ENCODE measurements at places on chromosomes 4 and X.

GRCh38 chr4:70997546-70997945 is 4.1 kb downstream of the DCK start:
- DNase-seq = no peak

DNA sequence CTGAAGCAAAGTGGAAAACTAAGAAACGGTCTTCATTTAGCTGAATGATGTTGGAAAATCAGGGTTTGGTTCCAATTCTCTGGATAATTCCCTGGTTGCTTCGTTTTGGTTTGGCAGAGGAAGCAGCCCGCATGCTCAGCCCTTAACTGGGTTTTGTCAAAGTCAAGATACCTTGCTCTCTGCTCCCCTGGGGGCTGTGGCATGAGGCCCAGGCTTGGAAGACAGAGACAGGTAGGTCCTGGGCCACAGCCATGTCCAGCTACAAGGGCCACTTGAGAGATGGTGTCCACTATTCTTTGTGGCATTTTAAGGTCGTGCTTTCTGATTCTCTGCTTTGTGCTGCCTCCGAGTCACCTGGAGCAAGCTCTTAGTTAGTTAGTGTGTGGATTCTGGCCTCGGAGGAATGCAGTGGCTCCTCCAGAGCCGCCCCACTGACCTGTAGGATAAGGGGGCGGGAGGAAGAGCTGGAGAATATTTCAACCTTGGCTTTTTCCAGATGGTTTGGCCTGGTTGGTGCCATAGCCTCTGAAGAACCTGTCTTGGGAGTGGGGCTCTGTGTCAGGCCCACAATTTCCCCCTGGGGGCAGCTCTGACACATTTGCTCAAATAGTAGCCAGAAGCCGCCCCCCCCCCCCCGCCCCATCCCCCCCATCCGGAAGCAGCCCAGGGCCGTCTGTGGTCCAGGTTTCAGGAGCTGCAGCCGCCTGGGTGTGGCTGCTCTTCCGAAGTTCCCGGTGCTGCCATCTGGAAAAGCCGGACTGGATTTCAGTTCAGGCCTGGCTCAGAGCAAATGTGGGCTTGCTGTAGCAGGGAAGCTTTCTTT is 147.1 kb downstream of the NHS start:
- DNase-seq = no peak

DNA sequence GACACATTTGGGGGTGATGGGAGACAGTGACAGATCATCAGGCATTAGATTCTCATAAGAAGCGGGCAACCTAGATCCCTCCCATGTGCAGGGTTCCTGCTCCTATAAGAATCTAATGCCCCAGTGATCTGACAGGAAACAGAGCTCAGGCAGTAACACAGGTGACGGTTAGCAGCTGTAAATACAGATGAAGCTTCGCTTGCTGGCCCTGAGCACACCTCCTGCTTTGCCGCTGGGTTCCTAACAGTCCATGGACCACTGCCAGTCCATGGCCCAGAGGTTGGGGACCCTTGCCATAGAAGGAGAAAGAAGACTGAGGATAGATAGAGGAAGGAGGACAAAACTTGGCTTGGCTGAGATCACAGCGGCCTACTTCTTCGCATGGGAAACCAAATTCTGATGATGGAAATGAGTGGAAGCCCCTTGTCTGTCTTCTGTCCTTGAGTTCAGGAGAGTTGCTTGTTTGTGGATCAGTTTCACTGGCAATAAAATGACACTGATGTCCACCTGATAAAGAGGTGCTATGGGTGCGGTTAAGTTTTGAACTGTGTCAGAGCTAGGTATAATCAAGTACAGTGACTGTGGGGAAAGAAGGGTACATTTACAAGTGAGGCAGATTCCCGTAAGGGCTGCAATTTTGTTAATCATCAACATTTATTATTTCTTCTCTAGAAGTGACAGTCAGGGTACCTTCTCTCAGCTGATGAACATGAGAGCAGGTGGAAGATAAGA is 1.7 kb upstream of the TIFA start:
- no peak for DNase-seq

GRCh38 chr4:174316546-174316945 is 32.8 kb downstream of the CEP44 start:
- DNase-seq = no peak

- DNase-seq = no peak
Observed at GRCh38 chr4:12123707-12124106, 695.0 kb upstream of the HS3ST1 start.

GRCh38 chr4:108829966-108830492 is 67.2 kb upstream of the ETNPPL start:
- DNase-seq = no peak

GRCh38 chrX:1246816-1247215 is 21.8 kb upstream of the CSF2RA start:
- DNase-seq = peak; percentile 86

DNA sequence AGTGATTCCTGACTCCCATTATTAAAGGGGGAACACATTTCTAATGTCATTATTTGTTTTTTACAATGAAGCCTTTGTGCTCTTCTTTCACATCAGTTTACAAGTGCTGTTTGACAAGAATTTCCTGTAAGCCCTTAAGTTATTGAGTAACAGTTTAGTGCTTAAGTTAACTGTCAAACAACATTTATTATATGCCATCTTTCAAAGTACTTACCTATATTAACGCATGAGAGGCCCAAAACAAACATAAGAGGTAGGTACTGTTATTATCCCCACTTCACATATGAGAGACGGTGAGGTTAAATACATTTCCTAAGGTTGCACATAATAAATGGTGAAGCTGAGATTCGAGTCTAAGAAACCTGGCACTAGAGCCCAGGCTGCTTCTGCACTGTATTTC is 56.0 kb upstream of the MAGED1 start:
- DNase-seq = no peak

DNA sequence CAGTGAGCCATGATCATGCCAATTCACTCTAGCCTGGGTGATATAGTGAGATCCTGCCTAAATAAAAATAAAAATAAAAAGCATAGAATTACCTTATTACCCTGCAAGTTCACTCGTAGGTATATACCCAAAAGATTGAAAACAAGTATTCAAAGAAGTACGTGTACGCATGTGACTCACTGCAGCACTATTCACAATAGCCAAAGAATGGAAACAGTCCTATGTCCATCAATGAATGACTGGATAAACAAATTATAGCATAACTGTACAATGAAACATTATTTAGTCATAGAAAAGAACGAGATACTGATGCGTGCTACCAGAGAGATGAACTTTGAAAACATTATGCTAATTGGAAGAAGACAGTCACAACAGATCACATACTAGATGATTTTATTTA is 204.6 kb upstream of the DIAPH2 start:
- no peak for DNase-seq

GRCh38 chr4:68250151-68250930 is 4.8 kb upstream of the TMPRSS11B start:
- DNase-seq = peak; percentile 10

GRCh38 chrX:121221322-121221977 is 174.0 kb downstream of the GLUD2 start:
- no peak for DNase-seq

- DNase-seq = no peak
Observed at GRCh38 chrX:95662200-95662599, 1022.4 kb upstream of the DIAPH2 start.

DNA sequence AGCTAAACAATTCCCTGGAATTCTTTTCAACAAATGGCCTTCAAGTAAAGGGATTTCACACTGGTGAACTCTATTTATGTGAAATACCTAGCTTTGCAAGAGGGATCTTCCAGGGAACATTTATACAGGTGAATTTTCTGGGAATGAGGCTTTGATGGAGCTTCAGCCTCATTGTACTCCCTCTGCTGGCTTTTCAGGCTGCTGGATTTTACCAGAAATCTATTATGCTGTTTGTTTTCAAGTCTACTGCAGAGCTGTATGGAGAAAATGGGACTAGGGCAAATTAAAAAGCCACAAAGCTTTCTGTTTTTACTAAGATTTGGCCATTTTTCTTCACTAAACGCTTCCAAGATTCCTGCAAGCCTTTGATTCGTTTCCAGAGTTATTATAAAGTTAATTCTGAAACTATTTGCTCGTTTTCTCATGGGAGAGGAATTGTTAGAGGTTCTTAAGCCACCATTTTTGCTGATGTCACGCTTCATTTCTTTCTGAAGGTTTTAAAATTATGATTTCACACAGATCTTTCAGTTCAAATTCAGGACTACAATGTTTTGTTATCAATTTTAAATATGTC is 31.6 kb downstream of the KDM6A start:
- no peak for DNase-seq

GRCh38 chr4:108240366-108240765 is 71.6 kb upstream of the LEF1 start:
- no peak for DNase-seq

DNA sequence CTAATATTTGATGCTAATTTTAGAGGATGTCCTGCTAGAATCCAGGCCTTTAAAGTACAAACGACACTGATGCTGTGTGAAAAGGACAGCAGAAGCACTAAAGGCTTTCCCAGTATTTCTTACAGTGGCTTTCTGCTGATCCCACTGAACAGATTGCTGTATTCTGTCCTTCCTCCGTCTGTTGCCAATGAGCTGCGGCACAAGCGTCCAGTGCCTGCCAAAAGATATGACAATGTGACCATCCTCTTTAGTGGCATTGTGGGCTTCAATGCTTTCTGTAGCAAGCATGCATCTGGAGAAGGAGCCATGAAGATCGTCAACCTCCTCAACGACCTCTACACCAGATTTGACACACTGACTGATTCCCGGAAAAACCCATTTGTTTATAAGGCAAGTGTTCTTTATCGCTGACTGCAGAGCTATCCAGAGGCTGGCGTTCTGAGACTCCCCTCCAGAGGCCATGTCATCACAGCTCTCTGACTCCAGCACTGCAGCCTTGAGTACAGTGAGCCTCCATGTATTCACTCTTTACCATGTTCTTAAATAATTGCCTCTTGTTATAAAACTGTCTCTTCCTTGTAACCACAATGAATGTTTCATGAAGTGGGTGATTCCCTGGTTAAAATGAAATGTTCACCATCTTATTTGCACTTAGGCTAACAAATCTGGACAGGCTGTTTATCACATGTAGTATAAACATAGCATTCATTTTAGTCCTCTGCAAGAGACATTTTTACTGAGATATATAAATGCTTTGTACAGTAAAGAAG is 43.6 kb downstream of the GUCY1B1 start:
- DNase-seq = no peak

- no peak for DNase-seq
Observed at GRCh38 chr4:185755451-185755850, 56.5 kb downstream of the SORBS2 start.

- no peak for DNase-seq
Observed at GRCh38 chrX:132118358-132118757, 9.5 kb downstream of the FRMD7 start.

- DNase-seq = no peak
Observed at GRCh38 chr4:139734201-139734874, 68.7 kb downstream of the MGST2 start.

GRCh38 chrX:10795721-10796120 is 175.3 kb upstream of the MID1 start:
- no peak for DNase-seq

GRCh38 chr4:68342134-68342533 is 7.8 kb downstream of the YTHDC1 start:
- no peak for DNase-seq

DNA sequence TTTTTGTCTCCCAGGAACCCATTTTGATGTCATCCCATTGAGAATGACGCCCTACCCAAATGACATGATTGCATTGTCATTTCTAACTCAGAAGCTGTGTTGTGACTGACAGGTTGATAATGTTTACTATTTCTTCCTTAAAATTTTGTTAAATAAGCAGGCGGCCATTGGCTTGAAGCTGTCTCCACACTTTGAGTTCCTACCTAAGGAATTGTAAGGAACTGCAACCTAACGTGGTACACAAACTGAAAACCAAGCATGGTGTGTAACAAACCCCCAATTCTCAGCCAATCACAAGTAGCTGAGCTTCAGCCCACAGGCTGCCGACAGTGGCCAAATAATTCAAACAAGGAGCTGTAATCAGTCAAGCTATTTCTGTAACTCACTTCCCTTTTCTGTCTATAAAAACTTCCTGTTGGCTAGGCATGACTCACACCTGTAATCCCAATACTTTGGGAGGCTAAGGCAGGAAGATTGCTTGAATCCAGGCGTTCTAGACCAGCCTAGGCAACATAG is 2.9 kb upstream of the MND1 start:
- no peak for DNase-seq

DNA sequence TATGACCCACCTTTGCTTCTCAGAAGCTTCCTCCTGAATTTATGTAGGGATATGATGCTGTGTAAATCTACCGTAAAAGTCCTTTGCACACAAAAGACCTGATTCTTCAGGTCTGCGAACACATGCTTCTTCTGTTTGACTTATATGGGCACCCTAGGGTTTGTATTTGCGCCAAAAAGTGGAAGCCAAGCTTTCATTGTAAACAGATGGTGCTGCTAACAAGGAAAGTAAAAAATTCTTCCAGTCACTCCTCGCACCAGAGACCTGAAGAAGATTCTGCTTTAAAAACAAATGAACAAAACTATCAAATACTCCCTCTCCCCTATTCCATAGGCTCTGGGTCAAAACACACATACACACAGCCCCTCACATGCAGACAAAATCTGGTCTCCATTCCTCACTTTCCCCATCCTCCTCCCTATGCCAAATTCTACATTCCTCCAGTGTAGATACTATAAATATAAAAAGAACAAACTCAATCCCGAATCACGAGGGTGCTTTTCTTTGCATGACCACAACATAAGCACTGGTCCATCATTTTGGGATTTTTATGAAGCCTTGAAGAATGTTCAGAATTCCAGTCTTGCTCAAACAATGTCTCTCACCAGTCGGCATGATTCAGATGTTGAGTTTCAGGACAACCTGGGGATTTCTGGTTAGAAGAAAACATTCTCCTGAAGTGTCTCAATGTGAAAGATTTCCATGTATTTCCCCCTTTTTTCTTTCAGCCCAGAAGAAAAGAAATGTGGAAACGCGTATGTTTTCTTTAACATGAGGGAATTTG is 125.1 kb downstream of the PALLD start:
- no peak for DNase-seq

DNA sequence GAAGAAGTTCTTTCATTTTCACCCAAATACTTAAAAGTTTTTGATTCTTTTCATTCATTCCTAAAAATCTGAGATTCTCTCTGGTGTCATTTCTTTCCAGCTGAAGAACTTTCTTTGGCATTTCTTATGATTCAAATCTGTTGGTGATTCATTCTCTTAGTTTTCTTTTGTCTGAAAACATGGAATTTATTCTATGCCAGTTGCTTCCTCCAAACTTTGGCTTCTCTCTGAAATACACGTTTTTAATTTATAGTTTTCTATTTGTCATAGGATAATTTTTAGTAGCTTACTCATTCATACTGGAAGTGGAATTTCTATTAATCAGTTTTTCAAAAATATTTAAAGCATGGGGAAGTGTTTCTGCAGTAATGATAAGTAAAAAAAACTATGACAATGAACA is 1012.0 kb downstream of the RPA4 start:
- DNase-seq = no peak

DNA sequence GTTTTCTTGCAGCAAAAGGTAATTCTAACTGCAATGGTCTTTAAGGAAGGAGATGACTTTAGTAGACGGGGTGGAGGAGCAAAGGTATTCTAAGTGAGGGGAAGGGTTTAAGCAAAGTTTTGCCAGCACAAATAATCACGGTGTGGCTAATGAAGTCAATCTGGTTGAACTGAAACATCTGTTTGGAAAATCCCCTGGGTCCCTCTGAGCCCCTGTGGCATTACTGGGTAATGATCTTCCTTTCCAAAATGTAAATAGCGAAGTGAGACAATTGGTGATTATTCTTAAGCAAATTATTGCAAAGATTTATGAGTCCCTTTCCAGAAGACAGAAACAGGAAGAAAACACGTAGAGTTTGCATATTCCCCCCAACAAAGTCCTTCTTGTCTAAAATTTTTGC is 47.2 kb downstream of the FGFBP1 start:
- no peak for DNase-seq

All from activated CD4-positive, alpha-beta T cell treated with anti-CD3 and anti-CD28 coated beads for 24 hours (primary cell).